LoVo (cell line): ENCODE measurements at places on chromosomes 7 and 10.

GRCh38 chr10:2839081-2839725 lies 228.1 kb upstream of the PFKP start:
- DNase-seq: peak; percentile 16

GRCh38 chr10:88979153-88979562 lies 11.4 kb upstream of the FAS start:
- peak; percentile 62 for DNase-seq

GRCh38 chr7:109641445-109641844 lies 1071.8 kb downstream of the DNAJB9 start:
- DNase-seq: peak; percentile 26

DNA sequence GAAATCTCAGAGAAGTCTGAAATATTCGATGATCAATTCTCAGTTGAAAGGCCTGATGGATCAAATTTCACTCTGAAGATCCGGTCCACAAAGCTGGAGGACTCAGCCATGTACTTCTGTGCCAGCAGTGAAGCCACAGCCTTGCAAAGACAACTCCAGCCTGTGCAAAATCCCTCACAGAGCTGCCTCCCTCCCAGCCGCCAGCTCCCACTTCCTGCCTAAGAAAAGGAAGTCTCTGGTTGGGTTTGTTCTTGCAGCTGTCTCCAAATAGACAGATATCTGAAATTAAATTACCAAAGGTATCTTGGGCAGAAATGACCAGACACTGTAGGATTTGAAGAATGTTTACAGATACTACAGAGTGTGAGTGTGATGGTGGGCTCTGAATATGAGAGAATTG lies 43.4 kb upstream of the PRSS58 start:
- no peak for DNase-seq

DNA sequence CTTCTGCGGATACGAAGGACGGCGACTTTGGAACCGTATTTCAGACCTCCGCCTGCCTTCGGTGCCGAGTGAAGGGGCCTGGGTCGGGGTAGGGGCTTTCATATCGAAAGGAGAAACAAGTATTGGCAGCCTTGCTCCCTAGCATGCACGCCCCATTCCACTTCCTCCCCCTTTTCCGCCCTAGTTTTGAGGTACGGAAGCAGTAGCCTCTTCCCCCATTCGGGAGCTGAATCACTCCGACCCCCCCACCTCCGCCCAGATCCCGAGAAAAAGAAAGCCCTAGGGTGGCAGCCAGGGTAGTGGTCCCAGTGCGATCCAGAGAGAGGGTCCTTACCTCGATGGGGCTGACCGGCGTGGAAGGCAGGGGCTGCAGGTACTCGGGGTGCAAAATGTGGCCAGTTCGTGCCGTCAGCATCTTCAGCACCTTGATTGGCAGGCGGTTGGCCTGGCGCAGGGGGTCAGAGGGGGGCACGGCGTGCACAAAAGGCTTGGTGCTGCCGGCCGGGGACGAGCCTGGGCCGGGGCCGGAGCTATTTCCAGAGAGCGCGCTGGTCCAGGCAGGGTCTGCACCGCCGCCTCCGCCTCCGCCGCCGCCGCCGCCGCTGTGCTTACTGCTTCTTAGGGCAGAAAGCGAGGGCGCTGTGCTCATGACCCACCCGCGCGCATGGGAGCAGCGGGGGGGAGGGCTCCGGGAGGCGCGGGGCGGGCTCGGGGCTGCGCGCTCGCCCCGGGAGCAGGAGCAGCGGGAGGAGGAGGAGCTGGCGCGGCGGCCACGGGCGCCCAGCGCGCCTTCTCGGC lies 594 bp downstream of the ZNF503 start:
- no peak for DNase-seq

- no peak for DNase-seq
Observed at GRCh38 chr7:78020874-78021249, 222.3 kb downstream of the PHTF2 start.

GRCh38 chr10:97648562-97649404 lies 8.3 kb downstream of the PI4K2A start:
- peak; percentile 54 for DNase-seq

DNA sequence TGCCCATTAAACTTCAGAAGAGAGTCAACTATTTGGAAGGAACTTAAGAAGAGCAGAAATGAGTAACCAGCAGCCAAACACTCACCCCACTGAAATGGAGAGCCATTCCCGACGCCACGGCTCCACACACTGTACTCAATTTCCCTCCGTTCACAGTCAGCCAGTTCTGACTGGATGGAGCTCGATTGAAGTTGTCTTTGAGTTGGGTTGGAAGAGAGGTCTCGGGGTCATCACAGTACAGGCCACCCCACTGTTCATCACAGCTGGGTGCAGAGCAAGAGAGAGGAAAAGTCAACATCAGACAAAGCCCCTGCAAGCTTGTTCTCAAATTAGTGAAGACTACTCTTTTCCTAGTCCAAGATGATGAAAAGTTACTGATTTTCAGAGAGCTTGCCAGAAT lies 75.9 kb upstream of the SLC26A5 start:
- no peak for DNase-seq
